ENCODE measurements at places on chromosomes 11 and 22.

DNA sequence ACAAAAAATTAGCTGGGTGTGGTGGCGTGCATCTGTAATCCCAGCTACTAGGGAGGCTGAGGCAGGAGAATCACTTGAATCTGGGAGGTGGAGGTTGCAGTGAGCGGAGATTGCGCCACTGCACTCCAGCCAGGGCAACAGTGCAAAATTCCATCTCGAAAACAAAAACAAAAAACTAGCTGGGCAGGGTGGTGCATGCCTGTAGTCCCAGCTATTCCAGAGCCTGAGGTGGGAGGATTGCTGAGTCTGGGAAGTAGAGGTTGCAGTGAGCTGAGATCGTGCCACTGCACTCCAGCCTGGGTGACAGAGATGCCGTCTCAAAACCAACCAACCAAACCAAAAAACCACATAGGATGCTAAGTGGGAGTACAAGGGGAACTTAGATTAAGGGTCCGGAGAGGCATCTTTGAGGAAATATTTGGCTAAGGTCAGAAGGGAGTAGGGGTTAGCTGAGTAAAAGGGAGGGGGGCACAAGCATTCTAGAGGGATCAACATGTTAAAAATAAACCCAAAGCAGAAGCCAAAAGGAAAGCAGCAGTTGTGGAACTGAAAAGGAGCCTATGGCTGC, 10.2 kb downstream of the PHF5A start:
- DNase-seq, result no peak

- DNase-seq, result no peak
Observed at GRCh38 chr11:30131535-30131934, 99.3 kb upstream of the FSHB start.

DNA sequence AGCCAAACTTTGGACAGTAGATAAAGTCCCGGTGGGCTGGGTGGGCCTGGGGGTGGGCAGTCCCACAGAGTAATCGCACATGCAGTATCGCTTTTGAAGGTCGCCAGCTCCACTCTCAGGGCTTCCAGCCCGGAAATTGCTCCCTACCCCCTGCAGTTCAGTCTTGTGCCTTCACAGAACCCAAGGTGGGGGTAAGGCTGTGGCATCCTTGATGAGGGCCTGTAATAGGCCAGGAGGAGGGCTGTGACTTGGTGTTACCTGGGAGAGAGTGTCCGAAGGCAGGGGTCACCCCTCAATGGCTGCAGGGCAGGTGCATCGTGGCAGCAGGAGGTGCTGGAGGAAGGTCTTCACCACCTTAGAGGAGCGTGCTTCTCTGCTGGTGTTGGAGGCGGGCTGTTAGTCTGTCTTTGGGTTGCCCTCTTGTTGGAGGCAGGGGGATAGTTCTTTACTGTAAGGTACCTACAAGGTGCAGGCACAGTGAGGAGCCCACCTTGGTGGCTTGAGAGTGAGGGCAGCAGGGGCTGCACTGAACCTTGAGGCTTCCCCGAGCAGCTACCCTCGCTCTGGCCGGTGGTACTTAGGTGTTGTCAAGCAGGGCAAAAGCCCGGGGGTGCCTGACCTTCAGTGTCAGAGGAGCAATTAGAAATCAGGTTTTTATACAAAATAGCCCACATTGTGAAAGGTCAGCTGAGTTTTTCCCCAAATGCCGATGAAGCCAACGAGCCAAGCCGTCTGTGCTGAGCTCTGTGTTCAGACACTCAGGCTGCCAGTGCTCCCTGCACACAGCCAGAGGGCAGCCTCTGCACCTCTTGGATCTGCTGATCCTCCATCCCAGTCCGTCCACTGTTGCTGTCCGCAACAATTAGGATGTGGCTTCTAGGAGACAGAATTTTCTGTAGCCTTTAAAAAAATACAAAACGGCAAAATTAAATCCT, 21.9 kb downstream of the SAMM50 start:
- no peak for DNase-seq

GRCh38 chr22:50545522-50546325, at the start of gene KLHDC7B:
Gene KLHDC7B, plus strand, starts transcription at chr22:50545899. Its CDS starts 345 bp downstream, at chr22:50546244.
- no peak for DNase-seq

- DNase-seq, result no peak
Observed at GRCh38 chr22:21622011-21622918, 7.6 kb downstream of the YDJC start.

DNA sequence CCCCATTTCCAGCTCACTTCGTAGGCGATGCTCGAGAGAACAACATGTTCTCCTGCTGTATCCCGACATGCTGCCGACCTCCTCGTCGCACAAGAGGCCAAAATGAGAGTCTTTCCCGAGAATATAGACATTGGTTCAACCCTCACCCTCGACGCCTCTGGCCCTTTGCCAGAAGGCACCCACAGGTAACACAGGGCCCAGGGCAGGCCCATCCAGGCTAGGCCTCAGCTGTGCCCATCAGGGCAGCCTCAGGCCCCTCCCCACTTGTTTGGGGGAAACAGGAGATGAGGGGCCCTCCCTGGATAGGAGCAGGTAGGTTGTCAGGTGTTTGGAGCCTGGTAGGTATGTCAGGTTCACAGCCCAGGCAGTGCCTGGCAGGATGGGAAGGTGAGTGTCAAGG, 2.7 kb upstream of the RGL4 start:
- DNase-seq, result no peak

GRCh38 chr11:9680028-9680427, 16.2 kb downstream of the SWAP70 start:
- DNase-seq, result no peak

GRCh38 chr22:39739338-39740027, 154.1 kb downstream of the ENTHD1 start:
- no peak for DNase-seq

GRCh38 chr22:27911330-27911729, 7.7 kb downstream of the PITPNB start:
- DNase-seq, result no peak

GRCh38 chr11:12902791-12903486, 106.2 kb upstream of the RASSF10 start:
- no peak for DNase-seq

DNA sequence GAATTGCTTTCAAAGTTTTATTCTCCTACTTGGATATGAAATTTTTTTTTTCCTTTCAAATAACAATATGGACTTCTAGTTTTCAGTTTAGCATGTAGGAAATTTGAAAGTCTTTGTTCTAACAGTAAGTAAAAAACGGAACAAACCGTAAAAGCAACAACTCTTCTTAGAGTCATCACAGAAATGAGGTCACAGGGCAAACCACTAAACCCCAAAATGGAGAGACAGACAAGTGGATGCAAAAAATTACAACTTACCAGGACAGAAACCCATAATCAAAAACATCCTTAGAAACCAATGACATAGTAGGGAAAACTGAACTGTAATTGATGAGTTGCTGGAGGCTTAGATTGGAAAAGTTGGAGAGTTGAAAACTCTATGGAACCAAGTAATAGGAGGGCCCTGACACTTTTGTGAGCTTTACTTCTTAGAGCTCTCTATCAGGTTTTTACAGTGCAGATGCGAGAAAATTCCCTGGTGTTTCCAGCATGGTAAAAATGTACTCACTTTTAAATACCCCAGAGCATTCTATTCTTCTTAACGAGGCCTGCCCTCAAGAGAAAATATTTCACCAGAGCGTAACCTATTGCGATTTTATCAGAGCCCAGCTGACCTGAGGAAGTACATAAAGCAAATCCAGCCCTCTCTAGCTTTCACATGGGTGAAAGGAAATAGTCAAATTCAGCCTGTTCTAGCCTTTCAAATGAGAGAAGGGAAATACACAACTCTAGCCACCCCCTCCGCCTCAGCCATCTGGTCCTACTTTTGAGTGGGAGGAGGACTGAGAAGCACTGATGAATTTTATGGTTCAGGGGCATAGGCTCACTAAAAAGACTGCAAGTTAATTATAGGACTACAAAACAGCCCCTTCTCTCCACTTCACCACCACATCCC, 39.1 kb downstream of the CASP12 start:
- no peak for DNase-seq

All from stimulated activated CD4-positive, alpha-beta T cell treated with anti-CD3 and anti-CD28 coated beads, Interleukin-15, amount 100 ng/mL, for 1 hour (primary cell).